ENCODE measurements at places on chromosomes 4 and X. TPM values are rescaled to one million over a fixed set of nuclear protein-coding genes. Genes with fewer than 3 reads are reported as not detected.

DNA sequence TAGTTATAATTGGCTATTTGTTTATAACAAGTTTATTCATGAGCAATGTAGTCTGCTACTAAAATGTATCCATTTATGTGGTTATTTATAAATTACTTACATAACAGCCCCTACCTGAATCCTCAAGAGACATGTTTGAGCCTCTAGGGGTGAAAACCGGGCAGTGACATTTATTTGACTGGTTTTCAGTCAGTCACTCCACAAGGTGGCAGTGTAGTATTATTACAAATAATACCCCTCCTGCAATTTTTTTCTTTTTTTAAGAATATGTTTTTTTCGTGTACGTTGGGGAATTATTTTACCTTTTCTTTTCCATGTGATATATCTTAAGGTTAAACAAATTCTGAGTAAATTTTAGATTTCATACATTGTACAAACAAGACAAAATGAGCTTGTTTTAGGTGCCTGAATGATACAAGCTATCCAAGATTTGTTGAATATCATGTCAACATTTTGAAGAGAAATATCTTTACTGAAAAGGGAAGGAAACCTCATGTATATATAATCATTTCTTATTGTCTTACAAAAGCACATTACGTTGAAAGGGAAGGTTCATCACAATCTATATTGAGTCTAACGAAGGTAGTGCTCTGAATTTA is 598.7 kb upstream of the TECRL start:
- H3K4me3 ChIP-seq, result no peak overlapping the region
- H3K36me3 ChIP-seq, result no peaks in the 10 kb centered on the region
- no peak overlapping the region for H3K27ac ChIP-seq
- H3K4me1 ChIP-seq, result no peaks in the 10 kb centered on the region

GRCh38 chrX:96989830-96990571 is 106.3 kb downstream of the RPA4 start:
- H3K27me3 ChIP-seq, result no peaks in the 10 kb centered on the region
- no peak for DNase-seq
- no peak overlapping the region for H3K27ac ChIP-seq
- H3K4me3 ChIP-seq, result no peak overlapping the region
- H3K36me3 ChIP-seq, result no peaks in the 10 kb centered on the region
- no peaks in the 10 kb centered on the region for H3K4me1 ChIP-seq

The IL2RG gene
- 0.52 TPM for total RNA-seq

- no peak overlapping the region for H3K27ac ChIP-seq
- DNase-seq, result no peak
- H3K36me3 ChIP-seq, result no peaks in the 10 kb centered on the region
- H3K27me3 ChIP-seq, result no peaks in the 10 kb centered on the region
- H3K4me3 ChIP-seq, result no peak overlapping the region
Measured at GRCh38 chrX:34559325-34559724, 97.8 kb downstream of the TMEM47 start.

DNA sequence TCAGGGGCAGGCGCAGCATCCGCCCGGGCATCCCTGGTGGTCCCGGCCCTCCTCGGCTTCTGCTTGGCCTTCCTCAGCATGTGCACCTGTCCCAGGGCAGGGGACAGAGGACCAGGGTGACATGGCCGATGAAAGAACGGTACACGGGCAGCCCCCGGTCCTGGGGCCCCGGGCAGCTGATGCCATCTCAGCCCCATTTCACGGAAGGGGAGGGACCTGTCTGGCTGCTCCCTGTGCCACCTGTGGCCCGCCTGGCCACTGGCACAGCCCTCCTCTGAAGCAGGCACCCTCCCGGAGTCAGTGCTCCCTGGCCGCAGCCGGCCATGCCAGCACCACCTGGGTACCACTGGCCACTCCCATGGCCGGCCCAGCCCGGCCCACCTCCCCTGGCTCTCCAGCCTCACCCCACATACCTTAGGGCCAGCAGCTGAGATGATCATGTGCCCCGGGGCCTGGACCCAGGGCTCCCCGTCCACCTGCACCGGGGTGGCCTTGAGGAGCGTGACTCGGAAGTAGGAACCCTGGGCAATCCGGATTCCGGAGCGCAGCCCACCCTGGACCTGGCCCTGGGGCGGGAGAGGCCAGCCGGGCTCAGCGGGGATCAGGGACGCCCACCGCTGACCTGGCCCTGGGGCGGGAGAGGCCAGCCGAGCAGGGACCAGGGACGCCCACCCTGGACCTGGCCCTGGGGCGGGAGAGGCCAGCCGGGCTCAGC is 12.6 kb downstream of the DGKQ start:
- H3K4me3 ChIP-seq, result no peak overlapping the region
- no peaks in the 10 kb centered on the region for H3K27me3 ChIP-seq

GRCh38 chr4:164789047-164789446 is 35.1 kb downstream of the SMIM31 start:
- H3K4me3 ChIP-seq, result no peak overlapping the region
- H3K27ac ChIP-seq, result no peak overlapping the region
- DNase-seq, result no peak
- H3K36me3 ChIP-seq, result no peaks in the 10 kb centered on the region

GRCh38 chr4:31539284-31540069 is 819.3 kb downstream of the PCDH7 start:
- H3K27me3 ChIP-seq, result no peaks in the 10 kb centered on the region
- no peaks in the 10 kb centered on the region for H3K4me1 ChIP-seq
- no peak overlapping the region for H3K4me3 ChIP-seq
- H3K27ac ChIP-seq, result no peak overlapping the region

GRCh38 chrX:70498129-70498528 is 53.5 kb downstream of the DLG3 start:
- DNase-seq, result peak; percentile 25
- no peak overlapping the region for H3K27ac ChIP-seq
- H3K4me3 ChIP-seq, result no peak overlapping the region
- no peaks in the 10 kb centered on the region for H3K27me3 ChIP-seq
